ENCODE measurements at places on chromosomes 2 and 18.
A peak's percentile ranks its signal among the peaks of the same experiment; 100 is the strongest.

DNA sequence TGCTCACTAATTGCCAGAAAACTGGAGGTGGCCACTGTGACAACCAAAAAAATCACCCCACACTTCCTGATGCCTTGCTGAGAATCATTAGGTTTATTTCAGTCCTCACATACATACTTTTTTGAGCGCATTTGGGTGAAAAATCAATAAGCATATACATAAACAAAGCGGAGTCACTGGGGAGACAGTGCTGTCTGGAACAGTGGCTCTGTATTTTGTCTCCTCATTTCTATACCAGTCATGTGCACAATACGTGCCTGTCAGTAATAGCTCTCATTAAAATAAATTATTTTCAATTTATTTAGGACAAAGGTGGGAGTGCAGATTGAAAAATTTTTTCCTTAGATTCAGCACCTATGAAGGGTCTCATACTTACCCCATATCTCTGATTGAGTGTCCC lies 48.2 kb downstream of the CXCR4 start:
- no peak for DNase-seq

DNA sequence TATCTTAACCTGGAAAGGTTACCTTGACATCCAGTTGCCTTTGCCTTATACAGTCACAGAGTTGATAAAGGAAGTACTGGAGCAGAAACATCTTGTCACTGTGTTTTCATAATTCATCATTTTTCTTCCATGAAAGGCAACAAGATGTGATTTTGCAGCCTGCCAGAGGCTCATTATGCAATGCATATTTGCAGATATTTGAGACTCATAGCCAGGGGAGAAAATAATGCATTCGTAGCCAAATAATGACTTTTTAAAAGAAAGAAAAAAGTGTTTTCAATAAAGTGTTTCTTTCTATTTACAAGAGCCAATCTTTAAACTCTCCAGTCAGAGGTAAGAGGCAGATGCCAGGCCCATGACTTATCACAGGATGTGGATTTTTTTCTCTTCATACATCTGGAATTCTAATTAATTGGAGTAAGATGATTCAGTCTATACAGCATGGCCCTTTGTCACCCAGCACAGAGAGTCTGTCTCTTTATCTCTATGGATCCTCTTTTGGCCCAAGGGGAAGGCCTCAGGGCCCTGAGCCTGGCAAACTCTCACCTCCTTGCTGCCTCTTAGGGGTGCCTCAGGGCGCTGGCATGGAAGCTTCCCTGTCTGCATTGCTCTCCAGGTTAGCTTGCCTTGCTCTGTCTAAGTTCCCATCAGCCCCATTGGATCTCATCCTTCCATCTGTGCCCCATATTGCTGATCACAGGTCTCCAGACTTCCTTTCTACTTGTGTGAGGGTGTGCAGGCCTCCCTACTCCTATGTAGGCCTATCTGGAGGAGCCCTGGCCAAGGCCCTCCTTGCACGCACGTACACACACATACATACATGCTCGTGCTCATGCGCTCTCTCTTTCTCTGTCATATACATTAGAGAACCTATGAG lies 247.7 kb downstream of the TPGS2 start:
- DNase-seq: no peak

DNA sequence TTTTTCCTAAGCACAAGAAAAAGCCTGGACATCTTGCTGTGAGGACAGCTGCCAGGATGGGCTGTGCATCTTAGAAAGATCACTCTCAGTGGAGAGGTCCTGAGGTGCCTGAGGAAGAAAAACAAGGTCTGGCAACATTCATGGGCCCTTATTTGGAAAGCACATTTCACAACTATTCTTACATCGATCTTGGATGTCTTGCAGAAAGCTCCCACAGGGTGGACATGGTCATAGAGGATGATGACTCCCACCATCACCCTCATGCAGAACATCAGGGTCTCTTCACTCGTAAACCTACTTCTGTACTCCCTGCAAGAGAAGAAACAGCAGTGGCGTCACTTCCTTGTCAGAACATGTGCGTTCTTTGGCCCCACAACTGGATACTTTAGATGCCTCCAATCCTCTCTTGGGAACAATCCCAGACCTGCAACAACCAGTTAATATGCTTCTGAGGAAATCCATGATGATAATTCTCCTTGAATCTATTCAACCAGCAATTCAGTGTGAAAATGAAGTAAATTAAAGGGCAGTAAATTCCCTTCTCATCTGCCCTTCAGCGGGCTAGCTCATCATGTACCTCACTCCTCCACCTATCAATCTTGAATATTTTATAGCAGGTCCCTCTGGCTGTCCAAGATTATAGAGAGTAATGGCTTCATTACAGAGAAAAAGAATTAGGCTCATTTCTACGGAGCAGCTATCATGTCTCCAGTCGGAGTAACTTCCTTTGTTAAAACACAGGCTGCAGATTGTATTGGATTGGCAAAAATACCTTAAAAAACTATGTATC lies 106.2 kb downstream of the CYRIA start:
- DNase-seq: peak; percentile 27

DNA sequence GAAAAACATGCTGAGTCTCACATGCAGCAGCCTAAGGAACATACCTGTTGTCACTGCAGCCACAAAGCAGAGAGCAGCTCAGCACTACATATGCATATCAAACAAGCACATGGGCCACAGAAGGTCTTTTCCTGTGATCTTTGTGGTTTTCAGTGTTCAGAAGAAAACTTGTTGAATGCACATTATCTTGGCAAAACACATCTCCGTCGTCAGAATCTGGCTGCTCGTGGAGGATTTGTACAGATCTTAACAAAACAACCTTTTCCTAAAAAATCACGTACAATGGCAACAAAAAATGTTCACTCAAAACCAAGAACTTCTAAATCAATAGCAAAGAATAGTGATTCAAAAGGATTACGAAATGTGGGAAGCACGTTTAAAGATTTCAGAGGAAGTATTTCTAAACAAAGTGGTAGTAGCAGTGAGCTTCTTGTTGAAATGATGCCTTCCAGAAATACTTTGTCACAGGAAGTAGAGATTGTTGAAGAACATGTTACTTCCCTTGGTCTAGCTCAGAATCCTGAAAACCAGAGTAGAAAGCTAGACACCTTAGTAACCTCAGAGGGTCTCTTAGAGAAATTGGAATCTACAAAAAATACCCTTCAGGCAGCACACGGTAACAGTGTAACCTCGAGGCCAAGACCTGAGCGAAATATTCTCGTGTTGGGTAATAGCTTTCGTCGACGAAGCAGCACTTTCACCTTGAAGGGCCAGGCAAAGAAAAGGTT lies 34.1 kb downstream of the ZNF407 start:
- peak; percentile 21 for DNase-seq

GRCh38 chr2:144430722-144431391 lies 89.1 kb downstream of the ZEB2 start:
- peak; percentile 75 for DNase-seq

DNA sequence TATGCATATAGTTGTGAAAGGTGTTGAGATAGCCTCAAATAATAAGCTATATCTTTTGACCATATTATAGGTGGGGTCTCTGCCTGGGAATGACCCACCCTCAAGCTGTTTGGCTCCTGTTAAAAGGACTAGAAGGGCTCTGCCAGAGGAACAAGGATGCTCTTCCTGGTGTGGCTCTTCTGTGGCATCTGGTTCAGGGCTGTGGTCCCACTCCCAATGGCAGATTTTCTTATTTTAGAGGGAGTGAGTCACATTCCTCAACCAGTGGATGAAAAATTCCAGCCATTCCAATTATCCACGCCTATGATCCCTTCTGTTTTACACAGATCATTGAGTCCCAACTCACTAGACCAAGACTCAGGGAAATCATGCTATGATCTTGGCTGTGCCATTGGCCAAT lies 119.9 kb downstream of the PARD3B start:
- no peak for DNase-seq

GRCh38 chr18:4017480-4017879 lies 437.6 kb downstream of the DLGAP1 start:
- DNase-seq: no peak

DNA sequence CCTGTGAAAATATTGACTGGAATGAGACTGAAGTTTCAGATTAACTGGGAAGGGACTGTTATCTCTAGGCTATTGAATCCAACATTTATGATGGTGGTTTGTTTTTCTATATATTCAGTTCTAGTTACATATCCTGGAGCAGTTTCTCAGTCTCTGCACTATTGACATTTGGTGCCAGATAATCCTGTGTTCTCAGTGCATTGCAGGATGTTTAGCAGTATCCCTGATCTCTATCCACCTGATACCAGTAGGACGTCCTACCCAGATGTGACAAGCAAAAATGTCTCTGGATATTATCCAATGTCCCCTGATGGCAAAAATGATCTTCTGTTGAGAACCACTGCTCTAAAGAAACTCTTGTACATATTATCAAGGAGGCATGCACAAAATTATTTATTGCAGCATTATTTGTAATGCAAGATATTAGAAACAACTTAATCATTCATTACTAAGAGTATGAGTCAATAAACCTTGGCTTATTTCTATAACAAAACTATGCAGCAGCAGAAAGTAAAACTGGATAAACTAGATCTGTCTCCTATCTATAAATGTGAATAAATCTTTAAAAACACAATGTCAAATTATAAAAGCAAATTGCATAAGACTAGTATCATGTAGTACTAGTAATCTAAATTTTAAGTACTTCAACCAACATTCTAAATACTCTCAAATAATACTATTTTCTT lies 369.3 kb upstream of the RND3 start:
- DNase-seq: no peak

DNA sequence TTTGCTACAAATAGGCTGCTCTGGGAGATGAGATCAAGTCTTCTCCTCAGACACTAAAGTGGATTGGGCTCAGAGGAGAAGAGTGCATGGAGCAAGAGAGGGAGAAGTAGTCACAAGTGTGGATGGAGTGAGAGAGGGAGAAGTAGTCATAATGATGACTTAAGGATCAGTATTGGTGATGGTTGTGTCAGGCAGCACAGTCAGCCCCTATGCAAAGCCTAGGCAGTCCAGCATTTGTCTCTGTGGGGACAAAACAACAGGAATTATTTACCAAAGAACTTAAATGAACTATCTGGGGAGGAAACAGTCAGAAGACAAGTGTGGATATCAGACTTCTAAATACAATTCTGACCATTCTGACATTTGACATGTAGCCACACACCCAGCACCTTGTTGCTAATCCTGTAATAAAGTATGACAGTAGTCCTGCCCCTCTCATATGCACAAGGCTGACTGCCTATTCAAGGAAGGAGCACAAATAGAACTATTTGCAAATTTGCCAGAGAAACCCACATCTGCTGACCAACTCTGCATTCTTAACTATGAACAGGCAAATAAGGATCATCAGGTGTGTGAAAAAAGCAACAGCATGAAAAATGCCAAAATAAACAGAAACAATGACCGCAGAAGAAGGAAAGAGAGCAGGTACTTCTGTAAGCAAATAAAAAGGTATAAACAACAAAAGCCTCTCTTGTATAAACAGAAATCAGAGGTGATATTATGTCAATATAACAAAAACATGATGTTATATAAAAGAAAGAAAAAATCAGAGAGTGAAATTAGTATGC lies 1597.9 kb upstream of the ACVR2A start:
- DNase-seq: no peak

GRCh38 chr18:44686156-44686555 lies 5.5 kb downstream of the SETBP1 start:
- no peak for DNase-seq

- no peak for DNase-seq
These were observed 411 bp downstream of the RNASEH1 start for GRCh38 chr2:3557639-3558204.

GRCh38 chr2:120514521-120514920 lies 168.6 kb downstream of the INHBB start:
- DNase-seq: no peak

- no peak for DNase-seq
These were observed 195.5 kb downstream of the TTC32 start for GRCh38 chr2:19706332-19706731.

DNA sequence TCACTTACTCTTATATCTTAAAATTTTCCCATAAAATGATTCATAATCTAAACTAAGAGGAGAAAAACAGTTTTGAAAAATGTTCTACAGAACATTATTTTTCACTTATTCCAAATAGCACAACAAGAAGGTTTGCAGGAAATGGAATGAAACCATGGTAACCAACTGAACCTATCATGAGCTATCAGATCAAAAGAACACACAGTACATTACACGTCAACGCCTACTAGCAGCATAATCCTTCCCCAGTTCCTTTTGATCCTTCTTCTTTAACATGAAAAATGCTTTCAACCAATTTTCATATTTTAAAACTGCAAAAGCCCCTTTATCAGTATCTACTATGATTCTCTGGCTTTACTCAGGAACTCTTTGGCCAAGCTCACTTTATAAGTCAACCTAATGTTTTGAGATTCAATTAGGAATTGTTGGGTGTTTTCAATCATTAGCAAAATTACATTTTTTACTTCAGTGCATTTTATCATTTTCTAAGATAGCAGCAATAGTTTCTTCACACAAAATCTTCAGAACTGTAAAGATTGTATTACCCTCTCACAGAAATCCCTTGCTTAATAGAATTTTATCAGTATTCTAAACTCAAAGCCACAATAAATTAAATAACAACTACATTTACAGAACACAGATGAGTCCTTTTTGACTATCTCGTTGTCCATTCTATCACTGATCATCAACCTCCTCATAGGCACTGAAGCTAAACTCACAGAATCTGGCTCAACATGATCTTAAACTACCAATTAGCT lies 102.5 kb downstream of the CHN1 start:
- no peak for DNase-seq

DNA sequence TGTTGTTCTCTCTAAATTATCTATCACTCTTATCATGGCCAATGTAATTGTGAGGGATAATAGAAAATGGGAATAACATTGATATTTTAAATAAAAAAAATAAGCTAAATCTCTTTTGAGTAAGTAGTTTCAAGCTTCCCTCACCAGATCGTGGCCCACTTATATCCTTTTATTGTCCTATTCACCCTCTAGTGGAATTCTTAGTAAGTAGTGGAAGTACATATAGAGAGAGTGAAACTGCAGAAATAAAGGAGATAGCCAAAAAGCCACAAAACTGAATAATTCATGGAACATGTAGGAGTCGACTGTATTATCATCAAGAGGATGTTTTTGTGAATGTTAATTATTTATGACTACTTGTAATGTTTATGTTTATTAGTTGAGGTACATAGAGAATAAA lies 66.1 kb upstream of the DTNA start:
- DNase-seq: no peak

GRCh38 chr2:226477221-226478108 lies 322.2 kb downstream of the IRS1 start:
- DNase-seq: peak; percentile 15

GRCh38 chr18:9488538-9488937 lies 13.2 kb downstream of the RALBP1 start:
- no peak for DNase-seq

DNA sequence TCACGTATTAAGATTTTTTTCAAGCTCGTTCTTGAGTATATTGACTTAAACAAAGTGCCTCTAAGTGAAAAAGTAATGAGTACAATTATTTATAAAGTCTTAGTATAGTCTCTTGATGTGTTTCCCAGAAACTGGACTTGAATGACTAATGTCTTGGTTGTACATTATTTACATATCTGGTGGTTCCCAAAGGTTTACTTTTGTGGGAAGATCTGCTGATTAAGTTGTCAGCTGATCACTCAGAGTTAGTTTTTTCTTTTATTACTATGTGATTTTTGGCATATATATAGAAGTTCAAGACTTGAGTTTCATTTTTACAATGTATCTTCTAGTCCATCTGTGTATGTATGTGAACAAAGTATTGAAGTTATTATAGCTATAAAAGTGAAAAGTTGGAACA lies 29.5 kb downstream of the RNF144A start:
- no peak for DNase-seq
